Activated T-helper 1 cell treated with anti-CD3 and anti-CD28 coated beads, Interleukin-2, amount 50 U/mL, for 16 hours (primary cell): ENCODE measurements at places on chromosomes 16 and 17.

DNA sequence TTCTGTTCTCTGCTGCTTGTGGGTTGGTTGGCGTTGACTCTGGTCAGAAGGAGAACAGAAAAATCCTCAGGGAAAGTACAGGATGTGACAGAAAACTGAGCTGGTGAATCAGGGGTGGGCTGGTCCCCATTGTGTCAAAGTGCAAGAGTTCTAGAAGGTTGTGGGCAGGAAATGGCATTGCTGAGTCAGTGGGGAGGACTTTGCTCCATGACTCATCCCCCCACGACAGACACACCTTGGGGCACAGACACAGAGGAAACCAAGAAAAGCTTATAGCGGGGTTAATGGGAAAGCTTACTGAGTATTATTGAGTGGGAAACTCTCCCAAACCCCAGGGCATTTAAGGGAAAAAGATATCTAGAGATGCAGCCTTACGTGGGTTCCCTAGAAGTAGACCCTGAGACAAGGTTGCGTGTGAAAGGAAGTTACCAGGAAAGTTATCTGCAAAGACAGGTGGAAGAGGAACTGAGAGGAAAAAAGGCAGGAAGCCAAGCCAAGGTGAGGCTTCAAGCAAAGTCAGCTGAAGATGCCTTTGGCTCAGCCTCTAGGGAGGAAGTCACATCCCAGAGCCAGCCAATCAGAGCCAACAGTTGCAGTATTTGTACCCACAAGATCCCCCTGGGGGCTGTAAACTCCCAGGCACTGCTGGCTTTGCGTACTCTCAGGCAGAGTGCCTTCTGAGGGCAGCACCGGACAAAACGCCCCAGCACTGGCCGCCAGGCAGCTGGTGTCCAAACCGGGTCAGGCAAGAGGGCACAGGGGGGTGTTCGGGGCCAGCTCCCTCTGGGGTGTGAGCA is 86.4 kb downstream of the FOXL1 start:
- peak; percentile 15 for DNase-seq

DNA sequence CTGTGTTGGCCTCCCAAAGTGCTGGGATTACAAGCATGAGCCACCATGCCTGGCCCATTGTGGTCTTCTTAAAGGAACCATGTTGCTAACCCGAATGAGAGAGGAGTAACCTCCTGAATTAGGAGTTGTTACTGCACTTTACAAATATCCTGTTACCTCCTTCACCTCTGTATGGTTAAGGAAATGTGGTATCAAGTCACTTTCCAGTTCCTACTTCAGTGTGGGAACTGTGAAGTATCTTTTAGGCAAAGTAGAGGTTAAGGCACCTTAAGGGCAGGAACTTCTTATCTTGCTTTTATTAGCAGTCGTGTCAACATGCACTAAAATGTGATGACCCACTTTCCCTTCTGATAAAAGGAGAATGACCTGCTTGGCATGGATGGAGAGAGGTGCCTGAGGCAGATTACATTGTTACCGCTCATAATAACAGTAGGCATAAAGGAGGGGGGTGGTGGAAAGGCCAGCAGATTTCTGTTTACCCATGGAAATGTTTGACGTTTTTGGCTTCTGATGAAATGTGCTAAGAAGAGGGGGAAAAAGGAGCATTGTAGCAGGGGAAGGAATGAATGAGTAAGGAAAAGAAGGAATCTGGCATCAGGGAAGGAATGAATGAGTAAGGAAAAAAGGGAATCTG is 28.5 kb downstream of the FTO start:
- DNase-seq, result no peak

- DNase-seq, result no peak
Measured at GRCh38 chr16:10938796-10939648, 3.2 kb downstream of the DEXI start.

- DNase-seq, result no peak
Measured at GRCh38 chr16:81537721-81538561, 93.3 kb downstream of the CMIP start.

DNA sequence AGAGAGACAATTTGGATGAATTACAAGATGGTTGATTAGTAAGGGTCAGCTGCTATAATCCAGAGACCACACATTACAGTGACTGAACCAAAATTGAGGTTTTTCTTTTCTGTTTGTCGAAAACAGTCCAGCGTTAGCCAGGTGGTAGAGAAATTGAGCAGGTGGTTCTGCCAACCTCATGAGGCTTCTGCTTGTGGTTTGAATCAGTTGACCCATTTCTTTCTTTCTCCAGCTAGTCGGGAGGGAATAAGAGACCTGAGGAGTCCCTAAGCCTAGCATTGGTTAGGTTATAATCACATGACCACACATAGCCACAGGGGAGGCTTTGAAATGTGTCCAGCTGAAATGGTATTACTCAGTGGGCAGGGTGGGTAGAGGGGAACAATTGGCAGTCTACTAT is 504.6 kb downstream of the HS3ST4 start:
- DNase-seq, result no peak

- no peak for DNase-seq
Measured at GRCh38 chr17:73798111-73798748, 154.0 kb upstream of the SDK2 start.

DNA sequence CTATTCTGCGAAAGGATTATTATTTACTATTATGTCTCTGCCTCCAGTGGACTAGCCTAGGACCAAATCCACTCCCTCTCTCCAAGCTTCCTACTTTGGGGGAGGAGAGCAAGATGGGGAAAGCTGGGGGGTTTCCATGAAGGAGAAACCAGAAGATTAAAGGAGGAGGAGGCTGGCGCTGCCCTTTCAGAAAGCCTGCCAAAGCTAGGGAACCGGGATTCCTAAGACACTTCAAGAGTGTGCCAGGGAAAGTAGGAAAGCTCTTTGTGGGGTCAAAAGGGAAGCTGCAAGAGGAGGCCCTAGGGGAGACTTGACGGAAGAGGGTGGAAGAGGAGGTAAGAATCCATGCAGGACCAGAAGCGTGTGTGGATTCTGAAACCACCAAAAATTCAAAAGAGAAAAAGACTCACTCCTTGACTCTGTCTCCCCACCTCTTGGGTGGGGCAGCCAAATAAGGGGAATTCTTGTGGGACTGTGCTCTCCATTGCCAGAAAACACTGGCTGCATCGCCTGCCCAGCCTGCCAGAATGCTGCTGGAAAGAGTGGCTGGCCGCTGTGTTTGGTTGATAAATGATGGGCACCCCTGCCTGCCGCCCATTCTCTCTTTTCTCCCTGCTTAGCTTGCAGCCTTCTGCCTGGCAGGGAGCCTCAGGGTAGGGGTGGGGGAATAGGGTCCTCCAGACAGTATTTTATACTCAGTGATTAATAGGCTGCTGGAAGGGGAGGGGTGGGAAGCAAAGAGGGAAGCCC is 11.8 kb upstream of the KAT7 start:
- DNase-seq, result no peak

DNA sequence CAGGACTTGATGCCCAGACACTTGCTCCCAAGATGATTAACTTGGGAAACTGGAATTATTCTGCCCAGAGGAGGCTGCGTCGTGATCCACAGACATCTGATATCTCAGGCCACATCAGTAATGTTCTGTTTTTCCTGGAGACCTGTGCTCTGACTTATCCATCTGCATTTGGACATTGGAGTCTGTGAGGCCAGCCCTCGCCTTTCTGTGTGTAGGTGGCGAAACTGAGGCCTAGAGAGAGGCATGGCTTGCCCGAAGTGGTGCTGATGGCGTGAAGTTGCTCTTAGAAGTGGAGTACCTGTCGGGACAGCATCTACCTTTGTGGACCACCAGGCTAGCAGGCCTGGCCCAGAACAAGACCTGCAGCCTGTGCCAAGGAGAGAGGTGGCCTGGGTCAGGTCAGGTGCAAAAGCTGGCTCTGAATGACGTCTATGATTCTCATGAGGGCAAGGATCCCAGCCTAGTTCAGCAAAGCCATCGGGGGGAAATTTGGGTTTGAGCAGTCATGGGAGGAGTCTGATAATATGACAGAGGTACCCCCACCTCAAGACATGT is 186.8 kb upstream of the ZNF469 start:
- no peak for DNase-seq

GRCh38 chr17:42050393-42051012 is at the start of gene C17orf113:
Gene C17orf113, minus strand, starts transcription at chr17:42050601. Its CDS starts 7,225 bp downstream, at chr17:42043376.
- peak; percentile 14 for DNase-seq

GRCh38 chr17:258045-258734 is 76.7 kb upstream of the DOC2B start:
- no peak for DNase-seq
